Posterior vena cava (tissue), 2 donors: ENCODE measurements at places on chromosomes 2 and 18. TPM values are rescaled to one million over a fixed set of nuclear protein-coding genes. Genes with fewer than 3 reads are reported as not detected.

SELENOI gene
- total RNA-seq, result 14.6 TPM

DNA sequence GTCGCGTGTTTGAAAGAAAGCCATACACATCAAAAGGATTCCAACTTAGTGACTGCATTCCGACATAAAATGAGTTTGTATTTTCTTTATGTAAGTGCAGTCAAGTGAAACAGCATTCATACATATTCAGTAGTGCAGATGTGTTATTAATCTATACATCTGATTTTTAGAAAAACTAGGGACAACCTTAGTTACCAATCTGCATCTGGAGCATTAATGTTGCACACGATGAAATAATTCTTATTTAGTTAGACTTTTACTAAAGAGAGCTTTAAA, 1.9 kb downstream of the GORASP2 start:
- no peak for DNase-seq

- no peak for DNase-seq
These were observed 1346.8 kb upstream of the PIK3C3 start for GRCh38 chr18:40608226-40608625.

ARHGAP15 gene
- total RNA-seq, result 23.2 TPM

NEU2 gene
- total RNA-seq, result not detected
